Breast epithelium (tissue), 4 donors: ENCODE measurements at places on chromosomes 1 and 21.

DNA sequence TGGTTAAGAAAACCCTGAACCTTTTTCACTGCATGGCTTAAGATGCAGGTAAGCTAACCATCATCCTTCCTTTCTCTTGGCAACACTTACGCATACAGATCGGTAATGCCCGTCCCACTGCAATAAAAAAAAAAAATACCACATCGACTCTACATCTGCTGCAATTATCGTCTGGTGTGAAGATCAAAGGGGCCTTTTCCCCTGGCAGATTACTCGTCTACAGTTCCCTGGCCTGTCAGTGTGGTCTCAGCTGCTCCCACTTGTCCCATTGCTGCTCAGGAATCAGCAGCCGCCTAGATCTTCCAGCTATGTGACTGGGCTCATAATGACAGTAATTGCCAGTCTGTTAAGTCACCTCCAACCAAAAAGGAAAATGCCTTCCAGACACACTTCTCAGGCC, 133.1 kb downstream of the SETD4 start:
- DNase-seq, result no peak

DNA sequence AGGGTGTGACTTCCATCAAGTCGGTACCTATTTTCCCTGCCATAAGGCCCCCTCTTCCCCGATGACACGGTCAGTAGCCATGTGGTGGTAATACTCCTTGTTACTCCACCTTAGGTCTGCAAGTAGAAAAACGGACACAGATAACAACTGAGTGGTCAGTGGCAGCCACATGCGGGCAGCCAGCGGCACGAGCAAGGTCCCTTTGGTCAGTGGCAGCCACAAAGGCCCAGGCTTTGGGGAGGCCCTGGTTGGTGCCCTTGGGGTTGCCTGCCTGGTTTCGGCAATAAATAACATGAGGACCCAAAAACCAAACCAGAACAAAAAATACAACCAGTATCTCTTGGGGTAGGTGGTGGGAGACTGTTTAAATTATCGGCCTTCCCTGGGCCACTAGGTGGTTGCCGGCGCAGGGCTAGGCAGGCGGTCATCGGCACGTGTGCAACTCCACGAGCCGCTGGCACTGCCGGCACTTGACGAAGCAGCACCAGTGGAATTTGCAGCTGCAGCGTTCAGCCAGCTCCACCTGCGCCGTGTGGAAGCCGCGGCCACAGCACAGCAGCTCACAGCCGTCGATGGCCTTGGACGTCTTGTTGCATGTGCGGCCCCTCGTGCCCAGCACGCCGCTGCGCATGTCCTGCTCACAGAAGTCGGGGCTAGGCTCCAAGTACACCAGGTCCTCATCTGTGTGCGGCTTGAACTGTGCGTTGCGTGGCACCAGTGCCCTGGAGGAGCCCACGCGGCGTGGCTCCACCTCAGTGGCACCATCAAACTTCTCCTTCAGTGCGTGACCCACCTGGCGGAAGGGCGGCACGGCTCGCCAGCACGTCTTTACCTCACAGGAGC, 23.1 kb downstream of the WNT4 start:
- no peak for DNase-seq

DNA sequence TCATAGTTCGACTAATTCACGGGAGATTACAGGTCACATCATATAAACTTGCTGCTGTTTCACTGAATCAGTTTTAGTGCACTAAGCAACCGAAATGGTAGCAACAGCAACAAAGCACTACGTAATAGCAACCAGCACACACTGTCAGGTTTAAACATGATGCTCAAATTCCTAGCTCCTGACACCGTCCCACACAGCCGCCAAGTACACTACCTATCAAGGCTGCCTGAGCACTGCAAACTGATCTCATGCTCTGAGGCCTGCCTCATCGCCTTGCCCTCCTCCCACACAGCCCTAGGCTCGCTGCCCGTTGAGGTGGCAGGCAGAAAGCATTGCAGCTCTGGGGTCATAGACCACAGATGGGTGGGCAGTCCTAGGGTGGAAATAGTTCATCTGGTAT, 12.4 kb downstream of the LAMC2 start:
- DNase-seq, result peak; percentile 89

GRCh38 chr1:56507925-56508522, 71.3 kb downstream of the PLPP3 start:
- no peak for DNase-seq

GRCh38 chr1:43912607-43913006, 21.0 kb upstream of the ARTN start:
- DNase-seq, result peak; percentile 49

DNA sequence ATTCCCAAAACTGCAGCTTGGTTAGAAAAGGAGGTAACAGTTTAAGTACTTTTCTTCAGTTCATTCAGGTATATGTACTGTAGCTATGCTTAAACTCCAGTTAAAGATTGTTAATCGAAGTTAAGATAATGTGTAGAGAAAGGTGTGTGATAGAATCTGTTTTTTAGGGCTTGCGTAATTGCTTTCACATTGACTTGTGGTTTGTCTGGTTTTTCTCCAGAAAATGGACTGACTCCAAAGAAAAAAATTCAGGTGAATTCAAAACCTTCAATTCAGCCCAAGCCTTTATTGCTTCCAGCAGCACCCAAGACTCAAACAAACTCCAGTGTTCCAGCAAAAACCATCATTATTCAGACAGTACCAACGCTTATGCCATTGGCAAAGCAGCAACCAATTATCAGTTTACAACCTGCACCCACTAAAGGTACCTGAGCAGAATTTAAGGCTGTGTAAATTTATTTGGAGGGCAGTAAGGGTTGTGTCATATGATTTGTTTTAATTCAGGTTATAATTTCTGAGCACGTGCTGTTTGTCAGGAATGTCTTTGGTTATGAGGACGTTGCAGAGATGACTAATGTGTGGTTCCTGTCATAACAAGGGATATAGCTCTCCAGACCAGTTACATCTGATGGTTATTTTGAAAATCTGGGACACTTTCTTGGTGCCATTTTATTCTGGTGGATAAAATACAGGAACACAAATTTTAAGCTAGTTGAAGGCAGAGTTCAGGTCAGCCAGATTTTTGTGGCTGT, 26.0 kb downstream of the ATF6 start:
- DNase-seq, result no peak

GRCh38 chr1:206826394-206826793, 39.0 kb upstream of the IL20 start:
- no peak for DNase-seq

GRCh38 chr1:28104866-28105467, 16.6 kb upstream of the EYA3 start:
- DNase-seq, result no peak

DNA sequence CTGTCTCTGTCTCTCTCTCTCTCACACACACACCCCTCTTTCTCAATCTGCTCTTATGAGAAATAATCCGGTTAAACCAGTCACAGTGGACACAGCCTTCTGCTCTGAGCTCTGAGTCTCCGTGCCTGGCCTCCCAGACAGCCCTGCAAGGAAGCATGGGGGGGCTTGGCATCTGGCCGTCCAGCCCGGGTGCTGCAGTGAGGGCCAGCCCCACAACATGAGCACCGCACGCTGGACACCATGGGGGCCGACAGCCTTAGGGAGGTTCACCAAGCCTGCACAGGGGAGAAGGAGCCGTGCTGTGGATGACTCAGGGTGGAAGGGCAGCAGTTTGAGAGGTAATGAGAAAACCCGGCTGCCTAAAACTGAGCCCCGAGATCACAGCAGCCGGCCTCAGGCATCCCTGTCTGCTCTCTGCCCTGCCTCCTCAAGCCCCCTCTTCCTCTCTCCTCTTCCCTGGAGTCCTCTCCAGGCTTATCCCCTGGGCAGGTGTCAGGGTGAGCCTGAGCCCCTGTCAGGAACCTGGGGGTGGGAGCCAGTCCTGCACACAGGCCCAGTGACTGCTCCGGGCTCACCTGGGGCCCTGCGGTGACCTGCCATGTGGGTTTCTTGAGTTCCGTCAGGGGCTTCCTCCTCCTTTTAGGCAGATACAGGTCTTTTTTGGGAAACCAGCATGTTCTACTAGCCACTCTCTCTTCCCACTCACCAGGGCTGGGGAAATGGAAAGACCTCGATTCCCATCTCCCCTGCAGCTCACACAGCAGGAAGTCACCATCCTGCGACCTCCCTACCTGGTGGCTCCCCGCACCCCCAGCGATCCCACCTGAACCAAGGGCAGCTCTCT, 92.8 kb downstream of the ITPKB start:
- DNase-seq, result no peak

DNA sequence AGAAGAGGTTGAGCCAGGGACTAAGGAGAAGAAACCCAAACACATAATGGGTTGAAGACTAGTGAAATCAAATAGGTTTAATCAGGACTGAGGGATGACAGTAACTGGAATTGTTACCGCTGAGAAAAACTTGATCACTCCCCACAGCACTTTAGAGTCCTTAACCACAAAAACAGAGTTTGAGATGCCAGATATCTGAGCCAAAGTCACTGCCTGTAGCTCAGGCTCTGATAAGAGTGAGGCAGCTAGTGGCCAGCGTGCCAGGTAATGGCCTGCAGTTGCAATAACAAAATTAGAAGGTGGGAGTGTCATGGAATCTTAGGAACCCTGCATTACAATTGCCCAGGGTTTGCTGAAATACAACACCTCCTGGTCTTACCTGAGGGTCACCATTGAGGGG, 48.0 kb downstream of the PRKAB2 start:
- DNase-seq, result no peak

- no peak for DNase-seq
Measured at GRCh38 chr21:44684483-44684882, 2.5 kb upstream of the KRTAP12-1 start.

- no peak for DNase-seq
Measured at GRCh38 chr1:43152866-43153265, 19.2 kb downstream of the EBNA1BP2 start.

DNA sequence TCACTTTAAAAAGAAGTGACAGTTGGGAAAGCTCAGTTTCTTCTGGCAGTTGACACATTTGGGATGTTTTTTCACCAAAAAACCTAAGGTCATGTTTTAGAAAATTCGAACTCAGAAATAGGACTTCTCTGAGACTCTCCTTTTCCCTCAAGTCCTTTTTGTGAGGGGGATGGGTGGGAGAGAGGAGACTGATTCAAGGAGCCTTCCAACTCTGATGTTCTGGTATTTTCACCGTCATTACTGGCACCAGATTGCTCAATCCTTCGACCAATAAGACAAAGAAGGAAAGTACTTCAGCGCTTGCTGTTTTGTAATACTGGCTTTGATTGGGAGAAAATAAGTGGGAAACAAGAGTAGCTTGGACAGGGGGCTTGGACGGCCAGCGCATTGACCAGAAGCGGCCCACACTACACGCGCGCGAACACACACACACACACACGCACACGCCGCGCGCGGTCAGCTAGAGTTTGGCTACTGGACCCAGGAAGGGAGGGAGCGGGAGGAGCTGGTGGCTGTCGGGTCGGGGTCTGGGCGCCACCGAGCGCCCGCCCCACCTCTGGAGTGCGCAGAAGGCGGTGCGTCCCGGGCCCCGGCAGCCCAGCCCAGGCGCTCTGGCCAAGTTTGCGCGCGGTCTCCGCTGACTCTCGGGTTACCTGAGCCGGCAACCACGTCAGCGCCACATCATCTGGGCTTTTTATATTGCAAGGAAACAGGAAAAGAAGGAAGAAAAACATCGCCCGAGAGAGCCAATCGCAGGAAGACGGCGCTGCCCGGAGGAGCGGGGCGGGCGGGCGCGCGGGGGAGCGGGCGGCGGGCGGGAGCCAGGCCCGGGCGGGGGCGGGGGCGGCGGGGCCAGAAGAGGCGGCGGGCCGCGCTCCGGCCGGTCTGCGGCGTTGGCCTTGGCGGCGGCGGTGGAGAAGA, at the start of gene KCNK1:
Gene KCNK1 (plus strand): TSS at position 855 of the 921 bp plus-strand sequence. CDS start 66 bp downstream, at position 921.
- peak; percentile 62 for DNase-seq

DNA sequence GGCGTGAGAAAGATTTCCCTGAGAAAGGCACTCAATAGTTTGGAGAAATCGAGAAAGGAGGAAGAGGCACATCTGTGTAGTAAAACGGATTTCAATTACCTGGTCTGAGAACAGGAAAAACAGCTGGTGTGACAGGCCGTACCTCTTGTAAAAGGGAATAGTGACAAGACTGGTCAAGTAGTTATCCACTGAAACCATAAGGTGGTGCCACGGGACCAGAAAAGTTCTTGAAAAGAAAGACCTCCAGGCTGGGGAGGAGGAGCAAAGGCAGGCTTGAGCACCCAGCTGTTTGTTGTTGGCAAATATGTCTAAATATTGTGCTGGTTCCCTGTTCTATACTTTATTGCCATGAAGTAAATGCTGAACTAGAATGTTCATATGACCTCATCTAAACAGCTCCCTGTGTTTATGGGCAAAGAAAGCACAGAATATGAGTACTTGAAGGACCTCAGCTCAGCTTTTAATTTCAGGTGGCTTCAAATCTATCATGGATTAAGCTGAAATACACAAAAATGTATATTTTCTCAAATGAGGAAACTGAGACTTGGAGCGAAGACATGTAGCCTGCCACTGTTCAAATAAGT, 4.0 kb downstream of the HAO2 start:
- no peak for DNase-seq
